ENCODE measurements at places on chromosomes 3 and 15.

DNA sequence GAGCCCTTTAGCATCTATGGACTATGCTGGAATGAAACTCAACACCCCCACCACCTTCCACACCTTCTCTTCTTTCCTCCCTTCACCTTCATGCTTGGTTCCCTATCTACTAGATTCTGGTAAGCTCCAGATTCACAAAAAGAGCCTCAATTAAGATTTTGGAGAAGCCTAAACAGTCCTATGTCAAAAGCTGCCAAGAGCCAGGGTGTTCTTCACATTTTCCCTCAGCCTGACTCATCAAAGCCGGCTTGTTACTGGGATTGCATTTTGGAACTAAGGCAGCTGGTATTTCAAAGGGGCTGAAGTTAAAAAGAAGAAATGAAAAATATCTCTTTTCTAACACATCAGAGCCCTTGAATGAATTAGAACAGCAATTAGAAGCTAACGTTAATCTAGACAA is 247.7 kb downstream of the MYRIP start:
- DNase-seq = no peak

GRCh38 chr3:58560771-58561311 is 16.4 kb downstream of the FAM107A start:
- DNase-seq = peak; percentile 76

DNA sequence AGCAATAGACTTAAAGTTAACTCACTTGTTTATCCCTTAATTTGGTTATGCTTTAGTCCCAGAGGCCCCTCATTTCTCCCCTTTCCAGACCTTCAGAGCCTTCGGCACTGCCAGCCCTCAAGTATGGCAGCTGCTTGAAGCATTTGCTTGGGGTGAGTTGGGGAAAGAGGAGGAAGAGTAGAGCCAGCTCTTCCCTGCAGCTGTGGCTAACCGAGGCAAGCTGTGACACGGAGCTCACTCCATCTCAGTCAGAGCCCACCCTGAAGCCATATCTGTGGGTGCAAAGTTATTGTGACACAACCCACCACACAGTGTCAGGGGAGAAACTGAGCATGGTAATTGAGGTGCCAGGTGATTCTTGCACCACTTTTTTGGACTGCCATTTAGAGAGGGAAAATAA is 66.1 kb downstream of the FILIP1L start:
- DNase-seq = no peak

DNA sequence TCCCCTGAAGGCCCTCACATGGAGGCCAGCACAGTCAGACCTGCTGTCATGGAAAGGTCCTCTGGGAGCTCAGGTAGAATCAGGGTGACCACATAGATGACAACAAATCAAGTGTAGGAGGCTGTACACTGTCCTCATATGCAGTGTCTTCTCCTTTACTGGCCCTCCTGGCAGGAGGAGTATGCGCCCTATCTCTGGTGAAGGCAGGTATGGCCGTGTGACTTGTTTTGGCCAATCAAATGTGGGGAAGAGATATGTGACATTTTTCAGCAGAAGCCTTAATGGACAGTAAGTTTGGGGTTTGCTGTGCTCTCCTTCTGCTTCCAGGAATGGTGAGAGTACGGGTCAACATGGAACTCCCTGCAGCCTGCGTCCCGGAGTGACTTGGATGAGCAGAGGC is 69.9 kb downstream of the RHCG start:
- no peak for DNase-seq

GRCh38 chr3:188404124-188404523 is 250.2 kb downstream of the LPP start:
- DNase-seq = no peak

- no peak for DNase-seq
These were observed 446.8 kb upstream of the DPH6 start for GRCh38 chr15:35992791-35993190.

Measured in SW480 (cell line).